ENCODE measurements at places on chromosomes 2 and 18.
A peak's percentile ranks its signal among the peaks of the same experiment; 100 is the strongest.

DNA sequence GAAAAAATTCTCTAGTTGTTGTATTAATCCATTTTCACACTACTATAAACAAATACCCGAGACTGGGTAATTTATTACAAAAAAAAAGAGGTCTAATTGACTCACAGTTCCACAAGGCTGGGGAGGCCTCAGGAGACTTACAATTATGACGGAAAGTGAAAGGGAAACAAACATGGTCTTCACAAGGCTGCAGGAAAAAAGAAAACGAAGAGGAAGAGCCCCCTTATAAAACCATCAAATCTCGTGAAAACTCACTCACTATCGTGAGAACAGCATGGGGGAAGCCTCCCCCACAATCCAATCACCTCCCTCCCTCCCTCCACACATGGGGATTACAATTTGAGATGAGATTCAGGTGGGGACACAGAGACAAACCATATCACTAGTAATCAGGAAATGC is 61.7 kb upstream of the SPTBN1 start:
- no peak for DNase-seq

DNA sequence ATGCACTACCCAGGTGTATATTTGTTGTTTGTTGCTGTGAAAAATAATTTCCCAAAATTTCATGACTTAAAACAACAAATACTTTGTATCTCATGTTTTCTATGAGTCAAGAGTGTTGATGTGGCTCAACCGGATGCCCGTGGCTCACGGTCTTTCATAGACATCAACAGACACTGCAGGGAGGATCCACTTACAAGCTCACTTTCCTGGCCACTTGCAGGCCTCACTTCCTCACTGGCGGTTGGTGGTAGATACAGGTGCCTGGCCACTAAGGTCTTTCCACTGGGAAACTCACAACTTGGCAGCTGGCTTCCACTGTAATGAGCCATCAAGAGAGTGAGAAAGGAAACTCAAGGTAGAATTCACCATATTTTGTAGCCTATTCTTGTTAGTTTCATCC is 662.9 kb downstream of the IRS1 start:
- no peak for DNase-seq

- no peak for DNase-seq
Measured at GRCh38 chr2:223442847-223443246, 159.3 kb downstream of the SCG2 start.

- DNase-seq, result no peak
Measured at GRCh38 chr2:27857417-27858172, 32.6 kb downstream of the RBKS start.

DNA sequence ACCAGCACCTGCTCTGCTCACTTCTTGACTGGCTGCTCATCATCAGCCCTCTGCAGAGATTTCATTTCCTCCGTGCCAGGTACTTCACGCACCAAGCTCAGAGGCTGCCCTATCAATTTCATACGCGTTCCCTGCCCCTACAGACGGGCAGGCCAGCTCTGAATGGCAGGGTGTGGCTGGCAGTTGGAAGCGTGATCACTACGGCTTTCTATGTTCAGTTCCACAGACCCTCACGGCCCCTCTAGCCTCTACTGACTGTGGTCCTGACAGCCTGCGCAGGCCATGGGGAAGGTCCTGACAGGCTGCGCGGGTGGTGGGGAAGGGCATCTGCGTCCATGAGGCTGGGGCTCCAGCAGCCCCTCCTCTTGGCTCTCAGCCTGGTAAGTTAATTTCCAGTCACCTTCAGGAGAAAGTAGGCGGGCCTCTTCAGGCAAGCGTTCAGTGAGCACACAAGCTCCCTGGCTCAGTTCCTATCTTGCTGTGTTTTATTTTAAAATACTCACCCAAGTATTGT is 154.8 kb downstream of the ZNF236 start:
- DNase-seq, result no peak

- DNase-seq, result no peak
Measured at GRCh38 chr18:5541644-5542043, 2.2 kb downstream of the EPB41L3 start.

DNA sequence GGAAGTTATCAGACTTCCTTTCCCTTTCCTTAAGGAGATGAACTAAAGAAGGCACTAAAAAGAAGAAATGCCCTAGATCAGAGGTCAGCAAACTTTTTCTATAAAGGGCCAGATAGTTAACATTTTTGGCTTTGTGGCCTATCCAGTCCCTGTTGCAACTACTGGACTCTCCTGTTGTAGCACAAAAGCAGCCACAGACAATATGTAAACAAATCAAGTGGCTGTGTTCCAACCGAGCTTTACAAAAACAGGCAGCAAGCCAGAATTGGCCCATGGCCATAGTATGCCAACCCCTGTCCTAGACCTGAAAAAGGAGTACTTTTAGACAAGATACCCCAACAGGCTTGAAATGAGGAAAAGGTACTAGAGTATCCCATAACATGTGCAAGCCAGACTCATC is 10.9 kb downstream of the NHEJ1 start:
- DNase-seq, result no peak

GRCh38 chr2:178704876-178705275 is 102.3 kb downstream of the TTN start:
- no peak for DNase-seq

DNA sequence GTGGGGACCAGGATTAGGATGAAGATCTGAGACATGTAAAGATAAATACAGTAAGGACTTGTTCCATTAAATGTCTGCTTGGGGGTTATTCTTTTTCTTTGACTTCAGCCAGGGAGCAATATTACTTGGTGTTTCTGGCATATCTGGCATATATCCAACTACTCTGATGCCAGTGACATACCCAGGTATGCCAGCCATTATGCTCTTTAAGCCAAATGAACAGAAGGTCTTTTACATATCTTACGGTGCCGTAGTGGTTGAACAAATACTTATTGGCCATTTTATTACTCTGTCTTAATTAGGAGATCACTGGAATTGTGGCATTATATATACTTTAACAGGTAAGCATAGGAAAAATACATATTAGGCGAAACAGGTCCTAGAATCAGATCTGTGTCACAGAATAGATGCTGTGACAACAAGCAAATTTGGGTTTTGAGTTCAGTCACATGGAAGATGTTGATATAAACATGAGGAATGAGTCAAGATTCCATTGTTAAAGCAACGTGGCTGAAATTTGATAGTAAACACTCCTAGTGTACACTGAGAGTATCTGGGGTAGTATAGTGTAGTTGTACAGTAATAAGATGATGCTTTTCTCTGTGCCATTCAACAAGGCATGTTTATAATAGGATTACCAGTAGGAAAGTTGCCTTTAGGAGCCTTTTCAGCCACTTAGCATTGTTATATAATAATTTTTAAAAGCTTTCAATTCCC is 62.6 kb downstream of the KCTD18 start:
- DNase-seq, result no peak

DNA sequence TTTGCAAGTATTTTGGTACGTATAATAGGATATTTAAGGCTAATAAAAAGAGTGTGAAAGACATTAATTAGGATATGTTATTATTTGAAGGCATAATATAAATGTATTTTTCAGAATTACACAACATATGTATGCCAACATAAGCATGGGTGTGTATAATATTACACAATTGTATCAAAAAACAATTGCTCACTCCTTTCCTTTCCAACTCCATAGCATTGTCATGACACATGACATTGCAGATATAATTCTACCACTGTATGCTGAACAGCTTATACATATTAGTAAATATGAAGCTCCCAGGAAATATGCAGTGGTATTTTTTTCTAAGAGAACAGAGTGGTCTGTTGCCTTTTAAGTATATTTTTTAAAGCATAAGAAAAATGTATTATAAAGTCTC is 593.1 kb downstream of the TMX3 start:
- DNase-seq, result no peak

DNA sequence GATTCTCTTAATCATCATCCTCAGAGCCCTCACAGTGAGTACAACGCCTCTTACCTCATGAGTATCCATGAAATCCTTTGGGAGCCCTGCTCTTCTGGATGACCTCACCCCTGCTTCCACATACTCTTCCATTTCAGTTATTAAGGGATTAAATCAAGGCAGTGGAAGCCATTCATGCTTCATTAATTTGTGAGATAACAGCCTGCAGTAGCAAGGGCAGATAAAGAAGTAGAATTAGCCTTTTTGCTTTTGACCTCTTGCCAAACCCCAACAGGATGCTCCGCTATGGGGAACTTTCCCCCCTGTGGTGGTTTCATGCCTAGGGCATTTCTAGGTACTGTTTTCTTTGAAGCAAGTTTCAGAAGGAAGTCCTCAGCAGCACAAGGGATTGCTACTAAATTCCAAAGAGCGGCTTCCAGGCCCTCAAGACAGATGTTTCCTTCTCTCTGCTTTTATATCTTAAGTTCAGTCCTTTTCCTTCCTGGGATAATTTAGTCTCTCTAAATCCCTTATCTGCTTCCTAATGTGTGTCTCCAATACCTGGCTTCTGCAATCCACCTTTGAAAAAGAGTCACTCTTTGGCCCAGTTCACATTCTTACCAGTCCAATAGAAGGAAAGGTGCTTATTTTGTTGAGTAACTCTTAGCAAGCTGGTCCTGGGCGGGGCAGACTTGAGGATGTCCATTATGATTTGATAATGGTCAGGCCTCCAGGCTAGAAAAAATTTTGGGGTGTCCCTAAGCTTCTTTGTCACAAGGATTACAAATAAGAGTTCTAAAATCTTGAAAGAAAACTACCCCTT is 76.9 kb downstream of the MYO1B start:
- DNase-seq, result no peak

GRCh38 chr2:190879474-190880377 is 895 bp upstream of the GLS start:
- no peak for DNase-seq

- peak; percentile 90 for DNase-seq
Measured at GRCh38 chr2:233059797-233060500, at the start of gene INPP5D. Gene INPP5D, plus strand, starts transcription at chr2:233060342. Its CDS starts 137 bp downstream, at chr2:233060479.

GRCh38 chr18:64405161-64405560 is 256.3 kb upstream of the LINC00305 start:
- DNase-seq, result no peak

Data from mesenteric fat pad (tissue), 1 donor.